ENCODE measurements at places on chromosomes 2 and 18.

DNA sequence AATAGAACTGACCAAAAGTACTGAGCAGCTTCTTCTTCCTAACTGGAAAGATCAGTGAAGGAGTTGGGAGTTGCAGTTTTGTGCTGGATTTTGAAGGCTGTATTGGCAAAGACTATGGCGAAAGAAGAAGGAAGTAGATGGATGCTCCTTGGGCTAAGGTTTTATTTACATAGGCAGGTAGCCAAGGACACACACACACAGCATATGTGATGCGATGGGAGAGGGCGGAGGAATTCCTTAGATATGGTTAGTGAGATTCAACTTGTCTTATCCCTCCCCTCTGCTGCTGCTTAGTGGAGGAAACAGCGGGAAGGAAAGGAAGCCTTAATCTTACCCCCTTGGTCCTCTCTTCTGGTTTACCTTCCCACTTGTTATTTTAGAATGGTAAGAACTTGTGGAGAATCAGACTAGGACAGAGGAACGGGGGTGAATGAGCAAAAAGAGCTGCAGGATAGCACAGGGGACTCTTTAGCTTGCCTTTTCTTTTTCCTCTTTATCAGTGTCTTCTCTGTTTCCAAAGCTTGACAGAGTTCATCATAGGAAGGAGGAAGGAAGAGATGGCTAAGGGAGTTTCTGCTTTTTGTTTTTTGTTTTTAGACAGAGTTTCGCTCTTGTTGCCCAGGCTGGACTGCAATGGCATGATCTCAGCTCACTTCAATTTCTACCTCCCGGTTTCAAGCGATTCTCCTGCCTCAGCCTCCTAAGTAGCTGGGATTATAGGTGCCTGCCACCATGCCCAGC lies 87.9 kb downstream of the OSBPL6 start:
- DNase-seq, result no peak

- DNase-seq, result no peak
These were observed 190.9 kb upstream of the PKDCC start for GRCh38 chr2:41856946-41857345.

DNA sequence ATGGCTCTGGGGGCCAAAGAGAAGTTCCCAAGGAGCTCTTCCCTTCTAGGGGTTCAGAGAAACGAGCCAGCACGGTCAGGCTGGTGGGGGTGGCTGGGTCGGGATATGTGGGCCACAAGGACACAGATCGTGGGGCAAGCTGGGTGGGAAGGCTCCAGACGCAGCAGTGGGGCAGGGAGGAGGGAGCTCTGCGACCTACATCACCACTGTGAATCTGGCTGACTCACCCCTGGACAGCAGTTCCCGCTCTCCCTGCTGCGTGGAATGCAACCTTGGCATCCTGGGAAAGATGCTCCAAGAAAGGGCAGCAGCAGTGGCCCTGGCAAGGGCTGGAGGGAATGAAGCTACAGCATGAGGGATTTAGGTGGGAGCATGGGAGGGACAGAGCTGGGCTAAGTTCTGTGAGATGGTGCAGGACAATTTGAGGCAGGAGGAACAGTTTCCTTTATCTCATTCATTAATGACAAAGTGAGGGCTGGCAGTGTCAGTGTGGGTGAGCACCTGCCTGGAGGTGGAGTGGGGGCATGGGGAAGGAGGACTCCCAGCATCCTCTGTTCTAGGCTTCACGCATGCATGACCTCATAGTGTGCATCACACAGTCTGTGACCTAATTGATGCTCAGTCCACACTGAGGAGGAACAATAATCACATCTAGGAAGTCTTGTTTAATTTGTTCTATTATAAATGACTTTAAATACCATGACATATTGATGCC lies 25.0 kb downstream of the CELF4 start:
- no peak for DNase-seq

DNA sequence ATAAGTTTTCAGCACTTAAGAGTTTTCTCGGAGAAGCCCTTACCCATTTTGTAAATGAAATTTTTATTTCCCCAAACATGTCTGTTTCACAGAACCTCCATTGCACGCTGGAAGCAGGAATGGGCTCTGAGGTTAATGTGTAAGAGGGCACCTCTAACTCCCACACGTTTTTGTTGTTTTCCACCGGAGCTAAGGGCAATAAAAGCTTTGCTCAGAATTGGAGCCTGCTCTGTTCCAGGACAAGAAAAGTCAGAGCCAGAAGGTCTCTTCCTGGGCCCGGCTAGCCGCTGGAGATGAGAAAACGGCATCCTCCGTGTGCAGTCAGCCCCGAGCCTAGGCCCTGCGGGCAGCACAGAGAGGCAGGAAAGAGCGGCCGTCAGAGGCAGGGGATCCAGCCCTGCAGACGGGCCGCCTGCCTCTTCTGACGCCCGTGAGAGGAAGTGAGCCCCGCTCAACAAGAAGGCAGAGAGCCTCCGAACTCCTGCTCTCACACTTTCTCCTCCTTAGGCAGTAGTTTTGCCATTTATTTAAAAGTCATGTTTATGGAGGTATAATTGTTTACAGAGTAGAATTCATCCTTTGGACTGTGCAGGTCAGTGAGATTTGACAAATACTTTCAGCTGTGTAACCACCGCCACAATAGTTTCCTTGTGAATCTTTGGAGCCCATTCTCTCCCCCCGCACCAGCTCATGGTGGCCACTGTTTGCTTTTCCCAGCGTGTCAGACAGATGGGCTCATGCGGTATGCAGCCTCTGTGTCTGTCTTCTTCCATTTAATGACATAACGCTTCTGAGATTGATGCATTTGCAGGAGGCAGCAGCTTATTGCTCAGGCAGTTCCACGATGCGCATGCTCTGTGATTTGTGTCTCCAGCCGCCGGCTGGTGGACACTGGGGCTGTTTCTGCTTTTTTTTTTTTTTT lies 117.3 kb downstream of the GALR1 start:
- DNase-seq, result no peak

- DNase-seq, result no peak
These were observed 124.9 kb downstream of the RDH14 start for GRCh38 chr2:18435426-18436037.

GRCh38 chr2:118808429-118808809 lies 39.0 kb downstream of the EN1 start:
- no peak for DNase-seq

GRCh38 chr2:128661311-128661710 lies 342.6 kb upstream of the HS6ST1 start:
- DNase-seq, result no peak

GRCh38 chr2:2131075-2131789 lies 199.8 kb downstream of the MYT1L start:
- DNase-seq, result no peak

DNA sequence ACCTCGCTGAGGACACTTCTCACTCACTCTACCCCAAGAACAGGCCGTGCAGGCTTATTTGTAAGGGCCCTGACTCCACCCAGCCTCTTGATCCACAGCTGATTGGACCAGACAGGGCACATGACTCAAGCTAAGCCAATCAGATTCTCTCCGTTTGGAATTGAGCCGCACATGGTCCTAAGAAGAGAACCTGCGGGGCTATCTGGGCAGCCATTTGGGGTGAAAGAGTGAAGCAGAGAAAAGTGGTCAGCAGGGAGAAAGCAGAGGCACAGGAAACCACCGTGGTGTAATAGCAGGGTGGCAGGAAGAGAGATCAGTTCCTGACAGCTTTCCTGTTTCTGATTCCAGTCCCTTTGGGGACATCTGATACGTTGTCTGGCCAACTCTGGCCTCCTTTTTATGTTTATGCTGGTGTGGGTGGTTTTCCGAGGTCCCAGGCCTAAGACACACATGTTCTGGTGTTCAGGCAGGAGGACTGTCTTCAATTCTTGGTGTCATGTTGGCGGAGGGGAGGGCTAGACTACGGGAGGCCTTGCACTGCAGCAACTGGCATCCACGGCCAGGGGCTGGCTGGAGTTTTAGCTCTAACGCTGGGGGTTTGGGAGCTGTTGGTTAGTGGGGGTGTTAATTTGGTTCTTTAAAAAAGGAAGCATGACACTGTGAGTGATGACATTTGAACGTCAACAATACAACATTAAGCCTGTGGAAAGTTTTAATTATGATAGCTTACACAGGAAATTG lies 26.1 kb upstream of the SPTBN1 start:
- no peak for DNase-seq

- DNase-seq, result no peak
These were observed 415.1 kb downstream of the PTPRM start for GRCh38 chr18:7982216-7982615.

DNA sequence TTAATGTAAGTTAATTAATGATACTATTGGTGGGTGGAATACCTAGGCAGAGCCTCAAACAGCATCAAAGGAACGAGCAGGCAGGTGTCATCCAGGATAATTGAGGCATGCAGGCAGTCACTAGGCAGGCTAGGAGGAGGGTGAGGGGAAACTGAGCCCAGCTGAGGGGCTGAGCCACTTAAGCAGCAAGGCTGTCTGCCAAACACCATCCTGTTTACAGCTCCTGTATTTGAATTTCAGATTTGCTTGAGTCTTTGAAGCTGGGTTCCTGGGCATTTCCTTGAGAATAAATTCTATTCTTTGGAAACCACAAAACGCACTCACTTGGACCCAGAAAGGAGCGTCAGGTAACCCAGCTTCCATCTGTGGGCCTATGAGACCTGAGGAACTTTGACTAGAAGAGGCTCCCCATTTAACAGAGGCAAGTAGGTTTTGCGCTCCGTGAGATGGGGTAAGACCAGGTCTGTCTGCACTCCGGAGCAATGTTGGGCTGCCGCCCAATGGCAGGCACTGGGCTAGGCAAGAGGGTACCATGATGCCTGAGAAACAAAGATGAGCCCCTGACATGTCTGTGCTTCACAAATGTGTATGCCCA lies 2.0 kb downstream of the EDAR start:
- no peak for DNase-seq

DNA sequence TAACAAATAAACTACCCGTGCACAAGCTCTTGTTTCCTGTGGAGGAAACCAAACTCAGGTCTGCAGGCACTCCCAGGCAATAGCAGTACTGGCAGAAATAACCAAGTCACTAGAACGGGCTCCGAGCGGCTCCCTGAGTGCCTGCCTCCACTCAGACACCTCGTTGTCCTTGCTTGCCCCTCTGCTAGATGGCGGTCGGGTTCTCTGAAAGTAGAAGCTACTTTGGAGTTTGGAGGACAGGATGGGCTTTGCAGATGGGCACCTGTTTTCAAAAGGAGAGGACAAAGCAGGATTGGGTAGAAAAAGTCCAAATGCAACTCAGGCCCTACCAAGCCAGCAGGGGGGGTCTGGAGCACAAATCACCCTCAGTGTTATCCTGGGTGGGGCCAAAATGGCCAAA lies 136.4 kb downstream of the LRRC30 start:
- no peak for DNase-seq

DNA sequence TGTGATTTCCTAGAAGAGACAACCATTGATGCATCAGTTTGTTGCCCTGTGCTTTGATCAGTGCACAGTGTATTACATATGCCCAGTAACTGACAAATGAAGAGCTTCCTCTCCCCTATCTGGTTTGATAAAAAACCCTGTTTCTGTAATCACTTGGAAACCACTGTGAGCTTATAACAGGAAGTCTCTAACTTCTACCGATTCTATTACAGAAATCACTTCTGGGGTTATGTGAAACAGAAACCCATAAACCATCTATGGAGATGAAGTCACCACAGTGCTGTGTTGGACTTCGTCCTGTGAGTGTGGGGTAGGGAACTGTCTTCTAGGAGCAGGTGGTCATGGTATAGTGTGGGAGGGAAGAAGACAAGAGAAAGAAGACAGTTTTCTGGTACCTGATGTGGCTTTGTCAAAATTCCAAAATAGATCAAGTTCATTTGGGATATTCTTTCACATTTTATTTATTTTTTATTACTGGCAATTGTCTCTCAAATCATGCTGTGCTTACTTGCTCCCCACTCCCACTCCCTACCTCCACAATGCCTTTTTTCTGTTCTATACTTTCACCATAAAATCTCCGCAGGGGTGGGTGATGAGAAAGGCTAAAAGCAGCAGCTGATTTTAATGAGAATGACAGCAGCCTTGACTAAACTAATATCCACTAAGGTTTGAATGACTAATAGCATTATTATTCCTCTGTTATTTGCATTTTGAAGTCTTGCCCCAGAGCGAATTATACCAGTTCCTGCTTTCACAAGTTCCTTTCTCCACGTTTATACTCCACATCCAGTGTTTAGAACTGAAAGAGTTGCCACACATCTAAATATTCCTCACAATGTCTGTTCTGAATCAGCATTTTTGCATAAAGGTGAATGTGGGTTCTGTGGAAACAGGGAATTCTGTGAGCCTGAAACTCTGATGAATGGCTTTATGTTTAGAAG lies 41.7 kb upstream of the RND3 start:
- DNase-seq, result no peak

DNA sequence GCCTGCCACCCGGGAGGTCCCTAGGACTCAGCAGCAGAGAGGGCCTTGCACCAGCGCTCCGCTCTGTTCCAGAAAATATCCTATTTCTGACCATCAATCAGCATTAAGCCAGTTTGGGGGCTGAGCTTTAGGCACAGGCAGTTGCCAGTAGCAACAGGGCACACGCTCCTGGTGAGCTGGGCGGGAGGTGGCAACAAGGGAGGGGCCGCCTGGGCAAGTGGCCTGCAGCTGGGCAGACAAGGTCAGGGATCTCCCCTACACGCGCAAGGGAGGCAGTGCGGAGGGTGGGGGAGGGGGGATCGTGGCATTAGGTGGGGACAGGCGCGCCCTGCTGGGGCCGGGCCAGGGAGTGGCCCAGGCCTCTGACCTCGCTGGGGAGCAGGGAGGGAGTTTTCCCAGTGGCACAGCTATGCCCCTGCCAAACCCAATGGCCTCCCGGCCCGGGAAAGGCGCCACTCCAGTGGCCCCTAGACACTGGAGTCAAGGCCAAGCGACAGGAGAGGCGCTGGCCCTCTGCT lies 302.8 kb downstream of the NCKAP5 start:
- DNase-seq, result no peak

- no peak for DNase-seq
These were observed 29.1 kb downstream of the CPO start for GRCh38 chr2:206968134-206969086.

GRCh38 chr2:100285691-100286090 lies 36.6 kb downstream of the LONRF2 start:
- no peak for DNase-seq

- no peak for DNase-seq
These were observed 125.6 kb downstream of the SOCS6 start for GRCh38 chr18:70414315-70414900.

GRCh38 chr2:129178356-129178755 lies 801.1 kb upstream of the RAB6C start:
- no peak for DNase-seq

DNA sequence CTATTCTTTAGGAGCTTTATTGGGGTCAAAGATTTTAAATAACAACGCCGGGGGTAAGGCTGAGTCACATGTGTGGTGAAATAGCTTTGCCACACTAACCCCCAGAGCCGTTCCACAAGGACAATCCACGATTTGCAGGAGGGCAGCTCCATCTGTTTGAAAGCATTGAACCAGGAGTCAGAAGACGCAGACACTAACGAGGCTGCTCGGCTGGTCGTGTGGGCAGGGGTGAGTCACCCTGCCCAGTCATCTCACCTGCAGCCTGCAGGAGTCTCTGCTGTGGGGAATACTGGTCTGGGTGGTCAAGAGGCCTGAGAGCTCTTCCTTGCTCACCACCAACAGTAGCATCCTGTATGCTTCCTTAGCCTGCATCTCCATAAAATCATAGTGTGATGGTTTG lies 149.2 kb upstream of the NCK2 start:
- no peak for DNase-seq

Data from stimulated activated CD8-positive, alpha-beta memory T cell treated with anti-CD3 and anti-CD28 coated beads, Interleukin-15, amount 100 ng/mL, for 4 hours (primary cell).